Spinal cord (tissue), 10 donors: ENCODE measurements at places on chromosomes 6 and 20.

DNA sequence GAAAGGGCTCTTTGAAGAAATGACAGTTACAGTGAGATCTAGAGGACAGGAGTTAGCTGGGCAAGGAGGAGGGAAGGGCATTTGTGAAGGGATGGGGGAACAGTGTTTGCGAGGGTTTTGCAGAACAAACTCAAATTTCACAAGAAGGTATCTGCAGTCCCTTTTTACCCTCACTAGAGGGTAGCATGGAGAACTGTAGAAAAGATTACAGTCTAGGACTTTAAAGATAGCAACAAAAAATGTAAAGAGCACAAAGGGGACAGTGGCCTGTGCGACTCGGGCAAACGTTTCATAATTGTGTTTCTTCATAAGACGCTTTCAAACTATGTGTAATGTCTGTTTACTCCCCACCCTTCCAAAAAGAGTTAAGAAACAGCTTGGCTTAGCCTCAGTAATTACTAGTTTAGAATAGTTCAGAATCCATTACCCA lies 21.2 kb upstream of the ASXL1 start:
- no peak for DNase-seq

DNA sequence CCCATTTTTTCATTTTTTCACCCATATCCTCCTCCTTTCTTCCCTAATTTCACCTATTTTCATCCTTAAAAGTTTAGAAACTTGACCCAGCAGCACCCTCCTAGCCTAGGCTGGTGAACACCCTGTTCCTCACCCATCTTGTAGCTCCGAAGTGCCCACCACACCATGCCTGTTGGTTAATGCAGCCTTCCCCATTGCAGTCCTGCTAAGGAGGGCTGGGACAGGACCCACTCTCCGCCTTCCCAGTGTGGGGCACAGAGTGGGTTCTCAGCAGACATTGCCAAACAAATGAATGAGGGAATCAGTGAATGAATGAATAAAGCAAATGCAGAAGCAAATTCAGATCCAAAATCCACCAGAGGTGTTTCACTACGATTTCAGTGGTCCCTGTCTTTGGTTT lies 45.7 kb downstream of the CTCFL start:
- no peak for DNase-seq

DNA sequence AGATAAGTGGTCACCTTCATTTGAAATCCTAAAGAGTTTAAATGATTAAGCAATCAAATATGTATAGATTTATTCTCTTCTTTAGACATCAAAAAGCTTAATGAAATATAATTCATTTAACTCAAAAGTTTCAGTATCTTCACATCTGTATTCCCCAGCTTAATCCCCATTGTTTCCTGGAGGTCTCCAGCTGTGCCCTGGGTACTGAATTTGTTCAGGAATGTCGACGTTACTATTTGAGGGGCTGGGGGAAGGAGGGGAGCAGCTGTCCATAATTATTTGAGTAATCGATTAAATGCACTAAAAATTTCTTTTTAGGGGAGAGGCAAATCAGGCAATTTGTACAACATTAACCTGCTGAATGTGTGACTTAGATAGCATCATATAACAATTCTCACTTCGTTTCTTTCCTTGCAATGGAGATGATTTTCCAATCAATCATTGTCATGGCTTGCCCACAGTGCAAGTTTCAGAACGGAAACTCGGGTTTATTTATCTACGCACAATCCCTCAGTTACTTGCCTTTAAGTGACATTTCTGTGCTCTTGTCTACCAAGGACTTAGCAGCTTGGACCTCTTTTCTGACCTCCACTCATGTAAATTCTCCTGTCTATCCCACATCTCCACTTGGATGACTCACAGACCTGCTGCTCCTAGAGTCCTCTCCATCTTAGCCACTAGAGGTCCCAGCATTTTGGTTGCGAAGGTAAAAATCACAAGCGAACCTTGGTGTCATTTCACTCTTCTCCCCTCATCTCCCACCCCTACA lies 3.9 kb downstream of the DOK5 start:
- DNase-seq = no peak

- no peak for DNase-seq
Measured at GRCh38 chr20:2255926-2256531, 39.8 kb upstream of the TGM3 start.
